Osteocyte (in vitro differentiated cells): ENCODE measurements at places on chromosomes 3 and 15. TPM values are rescaled to one million over a fixed set of nuclear protein-coding genes. Genes with fewer than 3 reads are reported as not detected.

Gene ARRDC4
- 14.9 and 15.3 TPM in 2 replicates for total RNA-seq

GRCh38 chr3:195129644-195130492 is 141.1 kb downstream of the XXYLT1 start:
- DNase-seq, result no peak

DNA sequence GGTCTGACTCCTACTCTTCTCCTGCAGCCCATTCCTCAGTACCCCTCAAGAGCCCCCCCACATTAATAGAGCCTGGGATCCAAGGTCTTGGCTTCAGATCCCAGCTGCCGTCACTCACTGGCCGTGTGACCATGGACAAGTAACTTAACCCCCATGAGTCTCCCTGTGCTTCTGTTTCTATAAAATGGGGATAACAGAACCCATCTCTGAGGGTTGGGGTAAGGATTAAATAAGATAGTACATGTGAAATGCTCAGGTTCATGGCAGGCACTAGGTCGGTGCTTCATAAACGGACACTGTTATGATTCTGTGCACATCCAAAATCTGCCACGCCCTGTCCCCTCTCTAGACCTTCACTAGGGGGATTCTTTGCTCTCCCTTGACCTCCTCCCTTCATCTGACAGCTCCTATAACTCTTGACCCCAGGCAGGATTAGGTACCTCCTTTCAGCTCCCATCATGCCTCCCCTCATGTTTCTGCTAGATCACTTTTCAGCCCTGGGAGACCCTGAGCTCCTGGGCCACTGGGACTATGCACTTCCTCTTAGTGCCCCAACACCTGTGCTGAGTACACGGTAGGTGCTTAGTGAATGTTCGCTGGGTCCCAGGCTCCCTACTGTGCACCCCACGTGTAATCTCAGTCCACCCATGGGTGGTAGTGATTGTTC is 1.5 kb downstream of the CAND2 start:
- DNase-seq, result no peak

GRCh38 chr3:157479464-157480243 is 23.6 kb downstream of the VEPH1 start:
- no peak for DNase-seq

Gene PLSCR5
- total RNA-seq, result not detected in 2 replicates

Gene PIF1
- 4.2 and 4.8 TPM in 2 replicates for total RNA-seq

GRCh38 chr15:74792227-74793016 is 10.5 kb downstream of the CSK start:
- no peak for DNase-seq
